ENCODE measurements at places on chromosomes 7 and 10. TPM values are rescaled to one million over a fixed set of nuclear protein-coding genes. Genes with fewer than 3 reads are reported as not detected.

PRPS1L1 gene
- total RNA-seq, result not detected

SYT15B gene
- under 0.01 TPM for total RNA-seq

TSPAN13 gene
- 44.4 TPM for total RNA-seq

LIPM gene
- not detected for total RNA-seq
